ENCODE measurements at places on chromosomes 16 and 17.
A peak's percentile ranks its signal among the peaks of the same experiment; 100 is the strongest.

DNA sequence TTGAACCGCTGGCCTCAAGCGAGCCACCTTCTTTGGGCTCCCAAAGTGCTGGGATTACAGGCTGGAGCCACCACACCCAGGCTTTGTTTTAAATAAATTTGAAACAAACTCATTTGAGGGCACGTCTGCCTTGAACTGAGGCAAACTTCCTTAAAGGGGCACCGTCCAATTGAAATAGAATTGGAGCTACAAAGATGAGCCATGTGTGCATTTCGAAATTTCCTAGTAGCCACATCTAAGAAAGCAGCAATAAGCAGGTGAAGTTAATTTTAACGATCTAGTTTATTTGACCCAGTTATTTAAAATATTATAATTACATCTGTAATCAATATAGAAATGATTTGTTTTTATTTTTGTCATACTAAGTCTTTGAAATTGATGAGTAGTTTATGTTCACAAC, 755 bp upstream of the C16orf89 start:
- DNase-seq: no peak

GRCh38 chr17:82497483-82498405, 21.8 kb upstream of the FOXK2 start:
- peak; percentile 49 for DNase-seq

DNA sequence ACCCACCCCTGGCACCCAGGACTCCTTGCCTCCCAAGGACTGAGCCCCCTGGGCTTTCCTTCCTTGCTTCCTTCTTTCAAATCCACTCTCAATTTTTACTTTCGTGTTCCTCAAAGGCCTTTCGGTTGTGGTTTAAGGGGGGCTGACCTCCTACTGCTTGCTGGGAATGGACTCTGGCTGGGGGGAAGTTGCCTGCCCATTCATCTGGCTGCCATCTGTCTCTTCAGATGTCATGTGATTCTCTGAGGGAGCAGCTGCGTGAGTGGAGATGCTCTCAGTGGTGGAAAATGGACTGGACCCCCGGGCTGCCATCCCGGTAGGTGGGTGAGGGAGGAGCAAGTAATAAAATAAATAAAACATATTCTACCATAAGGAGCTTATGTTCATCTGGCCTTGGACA, 93.8 kb upstream of the RPRML start:
- DNase-seq: no peak

DNA sequence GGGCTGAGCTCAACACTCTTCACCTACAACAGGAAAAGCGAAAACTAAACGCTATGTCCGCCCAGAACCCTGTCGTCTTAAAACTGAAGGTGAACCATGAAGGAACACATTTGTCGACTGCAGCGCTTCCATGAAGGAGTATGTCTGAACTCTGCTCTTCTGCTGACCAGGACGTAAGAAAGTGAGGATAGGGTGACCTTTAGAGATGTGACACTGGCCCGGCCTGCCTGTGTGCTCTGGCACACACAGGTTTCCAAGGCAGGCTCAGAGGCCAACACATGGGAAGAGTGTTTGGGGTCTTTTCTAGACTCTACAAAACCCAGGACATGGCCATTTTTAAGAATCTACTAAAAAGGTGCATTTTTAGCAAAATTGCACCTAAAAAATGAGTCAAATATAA, 21.1 kb downstream of the MARF1 start:
- no peak for DNase-seq

DNA sequence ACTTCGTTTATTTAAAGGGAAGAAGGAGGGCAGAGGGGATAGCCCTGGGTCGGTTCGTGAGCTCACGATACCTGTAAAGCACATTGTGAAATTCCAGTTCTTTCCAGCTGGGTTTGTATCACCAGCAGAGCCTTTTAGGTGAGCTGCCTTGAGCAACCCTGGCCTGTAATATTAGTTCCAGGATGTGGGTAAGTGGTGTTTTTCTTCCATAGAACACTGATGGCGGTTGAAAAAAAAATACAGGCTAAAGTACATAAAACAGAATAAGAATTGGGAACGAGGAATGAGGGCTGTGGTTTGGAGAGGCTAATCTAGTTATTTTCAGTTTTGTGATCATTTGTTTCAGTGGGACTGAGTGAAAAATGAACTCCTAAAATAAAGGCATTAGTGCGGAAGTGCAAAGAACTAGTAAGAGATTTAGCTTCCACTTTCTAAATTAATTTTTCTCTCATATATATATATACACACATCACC, 20.6 kb downstream of the HS3ST3B1 start:
- no peak for DNase-seq

GRCh38 chr16:29719063-29719462, 26.7 kb downstream of the C16orf54 start:
- DNase-seq: no peak

DNA sequence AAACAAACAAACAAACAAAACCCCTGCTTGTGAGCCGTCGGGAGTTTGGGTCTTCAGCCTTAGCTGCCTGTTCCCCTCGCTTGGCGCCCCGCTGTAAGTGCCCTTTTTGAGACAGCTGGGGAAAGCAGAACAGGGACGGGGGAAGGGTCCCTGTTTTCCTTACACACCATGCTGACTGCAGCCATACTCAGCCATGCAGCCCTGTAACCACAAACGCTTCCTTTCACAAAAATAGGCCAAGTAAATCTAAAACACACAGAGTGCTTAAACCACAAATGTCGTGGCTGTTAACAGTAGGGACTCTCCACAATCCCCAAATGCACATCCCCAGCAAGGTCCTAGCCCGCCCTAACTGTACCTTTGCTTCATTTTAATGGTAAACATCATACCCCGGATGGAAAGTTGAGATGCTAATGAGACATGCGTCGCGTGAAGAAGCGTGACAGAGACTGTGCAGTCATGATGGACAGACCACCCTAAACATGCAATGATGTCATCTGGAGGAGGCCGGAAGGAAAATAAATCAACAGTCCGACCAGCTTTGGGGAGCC, 129.9 kb downstream of the MGAT5B start:
- DNase-seq: peak; percentile 39

- DNase-seq: no peak
Observed at GRCh38 chr17:2925011-2925410, 128.8 kb downstream of the RAP1GAP2 start.

DNA sequence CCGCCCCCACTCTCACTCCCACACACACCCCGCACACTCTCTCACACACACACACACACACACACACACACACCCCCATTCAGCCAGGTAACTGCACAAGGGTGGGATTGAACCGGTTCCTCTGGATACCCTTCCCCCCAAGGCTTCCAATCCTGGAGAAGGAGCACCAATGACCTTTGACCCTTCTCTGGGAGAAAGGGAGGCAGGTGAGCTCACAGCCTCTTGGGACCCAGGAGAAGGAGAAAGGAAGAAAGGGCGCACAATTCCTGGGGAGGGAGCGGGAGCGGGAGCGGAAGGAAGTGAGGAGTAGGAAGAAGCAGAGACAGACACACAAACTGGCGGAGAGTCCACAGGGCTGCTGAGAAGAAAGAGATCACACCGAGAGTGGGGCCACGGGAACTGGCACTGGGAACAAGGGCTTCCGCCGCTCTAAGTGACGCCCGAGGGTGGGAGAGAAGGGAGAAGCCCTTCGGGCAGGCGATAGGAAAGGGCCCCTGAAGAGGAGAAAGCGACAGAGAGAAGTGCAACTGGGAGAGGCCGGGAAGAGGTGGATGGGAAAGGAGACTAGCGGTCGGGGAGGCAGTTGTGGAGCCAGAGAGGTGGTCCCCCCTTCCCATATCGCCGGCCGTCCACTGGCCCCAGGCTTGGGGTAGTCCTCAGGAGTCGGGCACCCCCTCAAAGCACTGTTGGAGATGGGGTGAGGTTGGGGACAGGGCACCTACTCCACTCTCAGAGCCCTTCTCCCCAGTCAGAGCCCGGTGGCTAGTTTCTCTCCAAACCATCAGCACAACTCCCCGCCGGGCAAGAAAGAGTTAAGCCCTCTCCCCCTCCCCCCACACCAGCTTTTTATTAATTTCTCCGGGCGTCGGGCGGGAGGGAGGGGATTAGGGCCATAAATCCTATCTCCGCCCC, 1.3 kb downstream of the SAMD14 start:
- DNase-seq: no peak

GRCh38 chr16:14310519-14310991, 239.4 kb downstream of the MRTFB start:
- no peak for DNase-seq

- no peak for DNase-seq
Observed at GRCh38 chr17:58446086-58446485, 28.8 kb upstream of the RNF43 start.

DNA sequence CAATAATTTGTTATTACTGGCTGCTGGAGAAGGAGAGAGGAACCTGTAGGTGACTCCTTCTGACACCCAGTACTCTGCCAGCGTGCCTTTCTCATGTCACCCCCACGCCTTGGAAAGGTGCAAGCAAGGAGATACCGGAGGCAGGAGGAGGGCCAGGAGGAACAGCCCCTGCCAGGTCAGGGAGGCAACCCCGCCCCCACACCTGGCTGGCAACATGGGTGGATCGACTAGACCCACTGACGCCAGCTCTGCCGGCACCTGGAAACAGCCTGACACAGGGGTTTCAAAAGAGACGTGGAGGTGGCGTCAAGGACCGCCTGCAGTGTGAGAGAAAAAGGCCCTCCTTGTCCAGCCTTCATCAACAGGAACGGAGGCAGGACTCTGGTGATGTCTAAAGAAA, 62.3 kb downstream of the CYB5B start:
- no peak for DNase-seq
